ENCODE measurements at places on chromosomes 4 and X.

GRCh38 chr4:118909173-118909956 lies 20.7 kb downstream of the SYNPO2 start:
- DNase-seq: no peak

DNA sequence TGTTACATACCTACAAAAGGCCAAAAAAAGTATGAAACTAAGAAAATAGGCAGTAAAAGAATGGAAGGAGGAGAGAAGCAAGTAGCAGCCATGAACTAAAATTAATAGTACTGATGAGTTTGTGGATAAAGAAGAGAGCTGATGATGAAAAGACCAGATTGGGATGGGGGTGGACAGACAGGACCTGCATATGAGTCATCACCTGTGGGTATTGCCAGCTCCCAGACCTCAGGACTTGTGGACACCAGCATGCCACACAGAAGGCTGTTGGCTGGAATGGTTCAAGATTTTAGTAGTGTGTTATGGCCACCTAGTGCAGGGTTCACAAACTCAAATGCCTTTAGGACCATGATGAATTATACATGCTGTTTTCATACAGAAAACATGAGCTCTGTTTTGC lies 58.9 kb downstream of the ARX start:
- no peak for DNase-seq

DNA sequence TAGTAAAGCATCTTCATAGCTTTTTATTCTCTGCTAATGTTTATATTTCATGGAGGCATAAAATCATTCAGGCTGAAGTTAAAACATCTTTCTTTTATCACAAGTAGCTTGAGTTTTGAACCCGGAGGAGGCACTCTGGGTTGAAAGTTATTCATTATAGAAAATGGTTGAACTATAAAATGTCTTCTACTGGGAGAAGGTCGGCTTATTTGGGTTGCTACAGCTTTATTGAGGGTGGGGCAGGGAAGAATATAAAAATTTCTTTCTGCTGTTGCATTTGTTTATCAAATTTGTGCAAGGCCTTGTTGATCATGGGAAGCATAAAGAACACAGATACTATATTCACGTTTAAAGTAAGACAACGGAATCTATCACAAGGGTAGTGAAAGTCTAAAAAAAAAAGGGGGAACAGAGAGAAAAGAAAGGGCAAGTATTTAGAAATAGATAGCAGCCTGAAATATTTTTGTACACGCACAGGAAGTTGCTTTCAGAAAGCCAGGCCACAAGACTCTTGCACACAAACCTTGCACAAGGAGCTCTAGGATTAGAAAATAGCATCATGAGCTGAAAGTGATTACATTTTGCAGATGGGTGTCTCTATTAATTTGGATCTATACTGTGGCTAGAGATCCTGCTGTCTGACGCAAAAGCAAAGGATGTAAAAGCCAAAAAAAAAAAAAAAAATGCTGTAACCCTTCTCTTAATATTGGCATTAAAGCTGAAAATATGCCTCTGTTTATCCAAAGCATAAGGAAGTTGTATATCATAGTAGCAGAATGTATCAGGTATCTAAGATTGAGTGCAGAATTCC lies 37.2 kb upstream of the FAM9C start:
- DNase-seq: peak; percentile 83

GRCh38 chrX:50988649-50989048 lies 78.1 kb downstream of the BMP15 start:
- peak; percentile 13 for DNase-seq

GRCh38 chrX:144722307-144722706 lies 525.0 kb upstream of the SPANXN1 start:
- DNase-seq: no peak

DNA sequence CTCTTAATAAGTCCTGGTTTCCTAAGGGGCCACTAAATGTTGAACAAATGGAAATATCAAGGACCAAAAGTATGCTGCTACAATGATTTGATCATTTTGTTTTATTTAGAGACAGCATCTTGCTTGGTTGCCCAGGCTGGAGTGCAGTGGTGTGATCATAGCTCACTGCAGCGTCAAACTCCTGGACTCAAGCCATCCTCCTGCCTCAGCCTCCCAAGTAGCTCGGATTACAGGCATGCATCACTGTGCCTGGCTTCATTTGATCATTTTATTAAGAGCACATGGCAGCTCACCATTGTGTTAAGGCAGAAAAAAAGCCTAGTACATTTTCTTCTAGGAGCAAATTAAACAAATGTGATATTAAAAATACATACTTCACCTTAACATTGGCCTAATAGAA lies 52.7 kb downstream of the DCLK2 start:
- DNase-seq: no peak

- no peak for DNase-seq
Observed at GRCh38 chr4:10239982-10240654, 123.5 kb upstream of the WDR1 start.

DNA sequence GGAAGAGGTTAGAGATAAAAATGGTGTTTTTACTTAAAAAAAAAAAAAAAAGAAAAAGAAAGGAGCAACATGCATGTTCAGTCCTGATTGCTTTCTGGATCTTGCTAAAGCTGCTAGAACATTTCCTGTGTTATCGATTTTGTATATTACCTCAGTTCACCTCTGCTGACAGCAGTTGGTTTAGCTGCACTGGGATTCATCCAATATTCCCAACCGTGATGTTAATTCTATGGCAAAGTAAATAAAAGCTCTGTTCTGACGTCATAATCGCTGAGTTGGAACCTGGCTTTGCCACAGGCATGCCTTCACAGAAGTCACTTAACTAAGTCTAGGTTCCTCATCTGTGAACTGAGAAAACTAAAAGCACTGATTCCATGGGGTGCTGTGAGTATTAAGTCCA lies 90.7 kb upstream of the SORBS2 start:
- DNase-seq: no peak

DNA sequence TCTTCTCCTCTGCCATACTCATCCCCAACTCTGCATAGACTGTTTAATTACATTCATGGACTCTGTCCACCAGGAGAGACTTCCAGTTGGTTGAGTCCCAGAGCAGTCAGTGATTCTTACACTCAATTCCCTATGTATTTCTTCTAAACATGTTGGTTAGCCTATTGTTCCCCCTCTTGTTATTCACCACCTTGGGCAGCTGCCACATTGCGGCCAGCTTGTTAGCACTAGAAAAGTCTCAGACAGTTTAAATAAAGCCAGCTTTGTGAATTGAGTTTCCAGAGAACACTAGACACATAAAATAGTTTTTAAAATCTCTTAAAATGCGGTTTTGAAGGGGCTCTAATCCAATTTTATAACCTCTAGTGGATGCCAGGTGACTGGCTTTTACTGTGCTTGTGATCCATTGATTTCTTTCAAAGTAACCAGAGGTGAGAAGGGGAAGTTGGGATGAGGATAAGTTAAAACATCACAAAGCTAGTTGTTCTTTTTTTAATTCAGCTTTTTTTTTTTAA lies 827.7 kb downstream of the FSTL5 start:
- no peak for DNase-seq

GRCh38 chrX:100408713-100409609 lies 1.1 kb downstream of the PCDH19 start:
- DNase-seq: no peak

- no peak for DNase-seq
Observed at GRCh38 chr4:140135529-140136088, 18.4 kb downstream of the MAML3 start.

DNA sequence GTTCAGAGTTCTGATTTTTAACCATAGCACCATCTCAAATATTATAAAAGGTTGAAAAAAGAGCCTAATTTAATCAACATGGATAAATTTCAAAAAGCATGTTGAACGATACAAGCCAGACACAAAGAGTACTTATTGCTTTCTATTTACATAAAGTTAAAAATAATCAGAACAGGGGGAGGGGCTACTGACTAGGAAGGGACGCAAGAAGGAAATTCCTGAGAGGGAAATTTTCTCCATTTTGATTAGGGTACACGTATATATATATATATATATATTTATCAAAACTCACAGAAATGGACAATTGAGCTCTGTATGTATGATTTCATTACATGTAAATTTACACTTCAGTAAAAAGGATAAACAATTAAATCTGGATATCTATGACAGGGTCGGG lies 482 bp upstream of the MBTPS2 start:
- no peak for DNase-seq

- no peak for DNase-seq
Observed at GRCh38 chrX:40117715-40118285, 20.0 kb upstream of the BCOR start.

GRCh38 chr4:158588285-158588684 lies 66.6 kb downstream of the RXFP1 start:
- DNase-seq: no peak

DNA sequence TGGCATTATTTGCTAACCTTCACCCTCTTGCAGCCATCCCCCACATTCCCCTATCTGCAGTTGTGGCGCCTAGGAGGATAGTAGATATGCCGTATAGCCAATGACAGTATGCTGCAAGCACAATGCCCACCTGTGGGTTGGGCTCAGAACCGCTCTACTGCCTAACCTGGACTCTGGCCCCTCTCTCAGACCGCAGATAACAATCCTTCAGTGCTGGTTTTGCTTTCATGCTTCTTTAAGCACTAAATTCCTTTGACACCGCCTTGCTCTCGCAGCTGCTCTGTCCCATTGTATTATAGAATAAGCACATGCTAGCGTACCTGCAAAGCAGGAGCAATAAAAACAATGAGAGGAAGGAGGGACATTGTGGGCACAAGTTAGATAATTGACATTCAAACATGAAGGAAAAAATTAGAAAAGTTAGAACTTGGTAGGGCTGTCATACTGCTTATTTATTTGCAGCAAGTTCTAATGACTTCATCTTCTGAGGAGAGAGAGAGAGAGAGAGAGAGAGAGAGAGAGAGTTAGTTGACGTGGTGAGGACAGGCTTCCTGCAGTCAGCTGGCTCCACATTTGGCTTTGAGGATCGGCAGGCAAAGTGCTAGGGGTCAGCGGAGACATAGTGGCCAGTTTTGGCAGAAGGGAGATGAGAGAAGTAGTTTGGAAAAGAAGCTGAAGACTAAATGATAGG lies 55.8 kb downstream of the WWC2 start:
- DNase-seq: no peak

DNA sequence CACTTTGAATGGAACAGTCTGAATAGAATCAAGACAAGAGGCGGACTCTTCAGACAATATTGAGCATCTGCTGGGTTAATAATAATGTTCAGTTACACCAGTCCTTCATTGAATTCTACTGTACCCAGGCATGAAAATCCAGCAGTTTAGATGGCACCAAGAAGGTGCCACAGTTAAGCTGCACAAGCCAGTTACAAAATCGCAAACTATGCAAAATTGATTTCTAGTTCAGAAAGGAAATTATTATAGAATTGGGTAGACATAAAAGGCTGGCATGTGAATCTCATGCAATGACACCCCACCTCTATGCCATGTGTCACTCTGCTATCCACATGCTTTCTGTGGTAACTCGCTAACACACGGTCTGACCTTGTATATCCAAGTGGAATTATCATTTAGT lies 105.8 kb upstream of the VCX3A start:
- DNase-seq: no peak

- peak; percentile 46 for DNase-seq
Observed at GRCh38 chrX:48800574-48801279, 1.1 kb upstream of the HDAC6 start.

DNA sequence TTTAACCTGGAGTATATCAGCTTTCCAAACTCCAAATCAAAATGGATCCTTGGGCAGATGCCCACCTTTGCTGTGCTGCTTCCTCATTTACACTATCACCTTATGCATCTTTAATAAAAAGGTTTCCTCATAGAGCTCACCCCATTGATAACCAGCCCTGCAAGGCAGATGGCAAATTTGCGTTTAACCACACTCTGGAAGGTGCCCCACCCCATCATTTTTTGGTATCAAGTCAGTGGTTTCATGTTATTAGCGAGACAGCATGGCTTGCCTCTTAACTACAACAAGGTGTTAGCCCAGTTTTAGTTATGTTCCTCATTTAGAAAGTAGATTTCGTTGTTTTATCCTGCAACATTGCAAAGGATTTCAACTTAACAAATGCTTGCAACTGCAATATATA lies 214.0 kb upstream of the WDFY3 start:
- no peak for DNase-seq

DNA sequence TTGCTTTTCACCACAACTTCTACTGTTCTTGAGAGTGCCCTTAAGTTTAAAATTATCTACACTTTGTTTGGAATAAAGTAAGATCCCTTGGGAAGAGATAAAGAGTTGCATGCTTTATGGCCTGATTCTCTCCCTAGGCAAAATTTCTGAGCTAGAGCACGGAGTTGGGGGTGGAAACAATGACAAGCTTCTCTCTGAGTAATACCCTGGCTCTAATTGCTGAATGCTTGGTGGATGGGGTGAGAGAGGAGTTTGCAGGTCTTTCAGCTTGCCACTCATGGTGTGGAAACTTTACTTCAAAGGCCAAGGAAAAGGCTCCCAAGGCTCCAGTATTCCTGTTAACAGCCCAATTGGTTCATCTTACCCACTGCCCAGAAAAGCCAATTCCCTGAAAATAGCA lies 26.1 kb upstream of the PRDM8 start:
- DNase-seq: no peak

DNA sequence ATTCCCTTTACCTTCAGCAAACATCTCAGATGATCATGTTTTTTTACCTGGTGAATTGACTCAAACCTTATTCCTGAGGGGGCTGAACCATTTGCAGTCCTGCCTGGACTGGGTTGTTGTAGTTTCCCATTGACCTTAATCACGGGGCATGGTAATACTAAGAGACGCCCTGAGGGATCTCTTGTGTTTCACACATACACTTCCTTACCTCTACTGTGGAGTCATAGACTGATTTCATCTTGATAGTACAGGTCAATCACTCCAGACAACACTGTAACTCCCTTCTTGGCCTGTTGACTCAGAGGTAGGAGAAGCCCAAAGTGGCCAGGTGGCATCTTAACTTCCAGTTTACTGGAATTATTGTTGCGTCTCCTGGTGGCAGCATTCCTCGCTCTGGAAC lies 1064.0 kb upstream of the PCDH10 start:
- DNase-seq: no peak

DNA sequence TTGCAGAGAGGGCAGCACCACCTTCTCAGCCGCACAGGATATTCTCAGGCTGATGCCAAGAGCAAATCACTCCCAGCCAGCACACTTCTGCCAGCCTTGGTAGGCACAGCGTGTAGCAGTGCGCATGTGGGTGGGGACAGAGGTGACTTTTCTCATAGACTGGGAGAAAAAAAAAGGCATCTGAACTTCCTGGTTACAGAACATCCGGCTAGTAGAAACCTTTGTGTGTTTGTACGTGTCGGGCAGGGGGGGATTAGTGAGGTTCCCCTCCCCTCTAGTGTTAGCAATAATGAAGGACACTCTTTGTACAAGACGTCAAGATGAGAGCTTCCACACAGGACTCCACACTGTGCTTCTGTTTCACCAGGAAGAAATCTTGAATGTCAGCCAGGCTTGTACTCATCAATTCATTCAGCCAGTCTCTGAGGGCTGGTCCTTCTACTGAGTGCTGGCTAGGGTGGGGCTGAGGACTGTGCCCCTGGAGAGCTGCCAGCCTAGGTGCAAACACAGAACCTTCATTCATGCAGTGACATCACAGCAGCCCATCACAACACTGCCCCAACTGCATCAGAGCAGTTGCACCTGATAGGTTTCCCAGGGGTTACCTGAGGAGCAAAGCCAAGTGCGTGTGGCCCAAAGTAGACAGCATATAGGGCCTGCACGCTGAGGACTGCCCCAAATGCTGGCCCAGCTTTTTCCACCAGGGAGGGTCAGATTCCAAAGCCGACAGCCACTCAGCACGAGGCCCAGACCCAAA lies 34.7 kb downstream of the SLC25A5 start:
- peak; percentile 18 for DNase-seq
